ENCODE measurements at places on chromosomes 7 and 10.
A peak's percentile ranks its signal among the peaks of the same experiment; 100 is the strongest.

DNA sequence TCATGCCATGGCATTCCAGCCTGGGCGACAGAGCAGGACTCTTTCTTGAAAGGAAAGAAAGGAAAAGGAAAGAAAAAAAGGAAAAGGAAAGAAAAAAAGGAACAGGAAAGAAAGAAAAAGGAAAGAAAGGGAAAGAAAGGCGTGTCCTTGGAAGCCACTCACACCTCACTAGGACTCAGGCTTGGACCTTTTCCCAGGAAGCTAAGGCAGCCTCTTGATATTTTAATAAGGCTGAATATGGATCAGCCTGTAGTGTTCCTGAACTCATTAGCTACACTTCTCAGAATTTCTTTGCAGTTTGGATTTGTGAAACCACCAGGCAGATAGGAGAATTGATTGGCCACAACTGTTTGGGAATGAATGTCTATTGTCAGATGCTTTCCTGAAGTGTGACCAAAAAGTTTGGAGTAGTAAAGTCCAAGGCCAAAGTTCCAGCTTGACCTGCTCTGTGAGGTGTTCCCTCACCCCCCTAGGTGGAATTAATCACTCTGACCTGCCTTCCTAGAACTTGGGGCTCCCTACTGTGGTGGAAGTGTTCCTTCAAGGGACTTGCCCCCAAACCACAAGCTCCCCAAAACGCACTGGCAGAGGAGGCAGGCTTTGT is 7.1 kb upstream of the MALSU1 start:
- no peak for DNase-seq

DNA sequence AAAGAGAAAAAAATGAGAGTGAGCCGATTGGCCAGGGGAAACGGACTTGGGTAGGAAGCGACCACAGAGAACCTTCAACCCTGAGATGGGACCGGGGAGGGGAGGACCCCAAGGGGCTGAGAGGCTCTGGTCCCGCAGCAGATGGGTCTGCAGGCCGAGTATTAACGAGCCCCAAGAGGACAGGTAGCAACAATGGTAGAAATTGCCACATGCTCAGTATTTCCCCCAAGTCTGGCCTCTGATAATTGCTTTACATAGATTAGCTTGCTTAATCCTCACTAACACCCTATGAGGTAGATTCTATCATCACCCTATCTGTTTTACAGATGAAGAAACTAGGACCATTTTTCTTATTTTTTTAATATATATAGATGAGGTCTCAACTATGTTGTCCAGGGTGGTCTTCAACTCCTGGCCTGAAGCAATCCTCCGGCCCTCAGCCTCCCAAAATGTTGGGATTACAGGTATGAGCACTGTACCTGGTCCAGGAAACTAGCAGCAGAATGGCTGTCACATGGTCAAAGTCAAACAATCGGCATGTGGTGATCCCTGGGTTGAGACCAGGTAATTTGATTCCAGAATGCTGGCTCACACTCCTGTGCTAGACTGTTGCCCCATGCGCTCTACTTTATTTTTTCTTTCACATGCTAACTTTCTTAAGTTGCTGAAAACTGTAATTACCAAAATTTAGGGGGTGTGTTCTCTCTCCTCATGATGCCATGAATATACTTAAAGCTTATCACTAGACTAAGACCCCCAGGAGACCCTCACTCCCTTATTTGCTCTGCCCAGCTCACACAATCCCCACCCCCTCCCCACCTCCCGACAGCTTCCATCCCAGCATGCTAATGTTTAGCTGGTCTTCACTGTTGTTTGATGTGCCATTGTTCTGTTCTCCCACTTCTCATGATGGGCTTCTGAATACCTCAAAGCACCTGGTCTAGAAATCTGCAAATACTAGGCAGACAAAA is 67.9 kb upstream of the AFAP1L2 start:
- peak; percentile 77 for DNase-seq

- DNase-seq = no peak
Measured at GRCh38 chr7:111730476-111731300, 168.4 kb upstream of the IMMP2L start.

DNA sequence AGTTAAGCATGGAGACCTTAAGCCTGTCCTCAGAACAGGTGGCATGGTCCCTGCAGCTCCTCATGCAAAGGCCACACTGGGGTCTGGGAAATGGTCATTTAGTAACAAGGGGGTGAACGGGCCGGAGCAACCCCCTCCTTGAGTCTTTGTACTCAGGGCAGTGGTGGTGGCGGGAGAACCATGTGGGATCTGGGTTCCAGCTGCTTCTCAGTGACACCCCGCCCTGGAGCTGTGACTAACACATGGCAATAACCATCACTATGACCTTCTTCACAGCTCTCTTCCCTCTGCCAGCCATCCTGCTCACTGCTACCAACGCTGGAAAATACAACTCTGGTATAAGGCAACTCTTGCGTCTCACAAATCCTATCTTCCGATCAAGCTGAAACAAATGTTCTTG is 203.4 kb upstream of the FRMD4A start:
- no peak for DNase-seq

- no peak for DNase-seq
Measured at GRCh38 chr7:26422761-26423160, 131.1 kb downstream of the SNX10 start.
